ENCODE measurements at places on chromosomes 1 and 21. TPM values are rescaled to one million over a fixed set of nuclear protein-coding genes. Genes with fewer than 3 reads are reported as not detected.

GRCh38 chr1:48466594-48466993 lies 5.4 kb downstream of the SPATA6 start:
- H3K27ac ChIP-seq = no peak overlapping the region
- DNase-seq = no peak
- H3K36me3 ChIP-seq = no peaks in the 10 kb centered on the region
- H3K4me3 ChIP-seq = no peak overlapping the region

- H3K27ac ChIP-seq = no peak overlapping the region
- no peak overlapping the region for H3K4me3 ChIP-seq
- no peaks in the 10 kb centered on the region for H3K27me3 ChIP-seq
- no peak for DNase-seq
Observed at GRCh38 chr1:226349081-226349480, 40.1 kb upstream of the LIN9 start.

Gene LCE2A
- total RNA-seq = not detected

DNA sequence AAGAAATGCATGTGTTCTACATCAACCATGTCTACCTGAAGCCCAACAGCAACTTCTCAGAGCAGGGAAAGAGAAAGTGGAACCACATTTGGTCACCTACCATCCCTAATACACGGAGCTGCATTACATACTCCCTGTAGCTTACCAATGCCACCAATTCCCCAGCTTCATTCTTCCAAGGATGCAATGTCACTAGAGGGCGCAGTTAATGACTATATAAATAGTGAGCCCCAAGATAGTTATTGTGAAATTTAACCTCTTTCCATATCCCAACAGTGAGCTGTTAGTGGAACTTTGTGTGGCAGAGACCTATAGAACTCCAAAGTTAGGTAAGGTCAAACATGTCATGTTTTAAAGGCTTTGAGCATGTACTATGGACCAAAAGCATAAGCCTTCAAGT lies 618.3 kb downstream of the SMYD3 start:
- no peaks in the 10 kb centered on the region for H3K36me3 ChIP-seq
- H3K27me3 ChIP-seq = no peaks in the 10 kb centered on the region
- H3K4me3 ChIP-seq = no peak overlapping the region

GRCh38 chr1:115430441-115431158 lies 92.6 kb upstream of the NGF start:
- no peaks in the 10 kb centered on the region for H3K4me1 ChIP-seq
- H3K36me3 ChIP-seq = no peaks in the 10 kb centered on the region
- no peak overlapping the region for H3K27ac ChIP-seq

- H3K4me3 ChIP-seq = no peak overlapping the region
- H3K4me1 ChIP-seq = no peaks in the 10 kb centered on the region
- no peaks in the 10 kb centered on the region for H3K27me3 ChIP-seq
- H3K27ac ChIP-seq = no peak overlapping the region
- no peak for DNase-seq
Observed at GRCh38 chr1:5915587-5916571, 76.3 kb downstream of the NPHP4 start.

Gene GBP2
- 40.8 TPM for total RNA-seq

Gene MPZL1
- 85.2 TPM for total RNA-seq

Gene OR2L3
- not detected for total RNA-seq

DNA sequence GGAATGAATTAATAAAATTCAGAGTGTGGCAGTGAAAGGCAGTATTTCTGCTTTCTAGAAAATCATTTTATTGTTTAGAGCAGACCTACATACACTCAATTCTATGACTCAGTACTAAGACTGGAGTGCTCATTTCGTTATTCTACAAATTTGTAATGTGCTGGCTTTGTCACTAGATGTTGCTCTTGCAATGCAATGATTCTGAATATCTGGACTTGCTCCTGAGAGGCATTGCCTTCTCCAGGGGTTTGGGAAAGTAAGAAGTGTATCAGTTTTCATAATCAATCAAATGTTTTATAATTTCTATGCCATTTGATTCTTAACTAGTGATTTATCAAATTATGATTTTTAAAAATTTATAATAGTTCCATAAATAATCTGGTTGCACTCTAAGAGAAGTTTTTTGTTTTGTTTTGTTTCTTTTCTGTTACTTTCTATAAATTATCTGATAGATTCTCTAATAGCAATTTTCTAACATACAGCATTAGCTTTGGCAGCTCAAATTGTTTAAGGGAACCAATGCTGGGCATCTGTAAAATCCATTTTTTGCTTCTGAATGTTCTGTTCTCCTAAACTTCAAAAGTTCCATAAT lies 280.5 kb upstream of the SGIP1 start:
- H3K27me3 ChIP-seq = no peaks in the 10 kb centered on the region
- peaks cover 5% of the 10 kb centered on the region for H3K4me1 ChIP-seq
- no peak overlapping the region for H3K27ac ChIP-seq
- no peaks in the 10 kb centered on the region for H3K36me3 ChIP-seq

- peak overlapping the region; percentile 4 for H3K4me3 ChIP-seq
- DNase-seq = no peak
- H3K27me3 ChIP-seq = peaks cover 64% of the 10 kb centered on the region
- H3K27ac ChIP-seq = no peak overlapping the region
- H3K36me3 ChIP-seq = no peaks in the 10 kb centered on the region
- no peaks in the 10 kb centered on the region for H3K4me1 ChIP-seq
Observed at GRCh38 chr1:143699115-143699514, 272.7 kb downstream of the FAM72C start.

Gene ALPL
- 164 TPM for total RNA-seq

- H3K4me3 ChIP-seq = no peak overlapping the region
- no peaks in the 10 kb centered on the region for H3K27me3 ChIP-seq
- H3K4me1 ChIP-seq = no peaks in the 10 kb centered on the region
- H3K27ac ChIP-seq = no peak overlapping the region
- H3K36me3 ChIP-seq = no peaks in the 10 kb centered on the region
Observed at GRCh38 chr1:206776229-206776628, 3.9 kb upstream of the IL10 start.

Gene KCNH1
- total RNA-seq = not detected

DNA sequence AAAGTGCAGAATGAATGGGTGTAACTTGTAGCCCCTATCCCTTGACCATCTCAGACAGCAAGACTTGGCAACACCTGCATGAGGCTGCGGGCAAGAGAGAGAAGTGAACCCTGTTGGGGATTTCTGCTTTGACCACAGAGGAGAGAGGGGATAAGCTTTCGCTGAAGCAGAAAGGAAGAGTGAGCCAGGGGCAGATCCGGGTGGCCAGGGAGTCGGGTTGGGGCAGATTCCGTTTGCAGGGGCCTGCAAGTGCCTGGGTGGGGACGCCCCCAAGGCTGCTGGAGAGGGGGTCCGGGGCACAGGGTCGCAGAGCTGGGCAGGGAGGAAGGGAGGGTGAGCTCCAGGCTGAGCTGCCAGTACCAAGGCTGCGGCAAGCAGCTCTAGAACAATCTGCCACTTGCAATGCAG lies 25.3 kb upstream of the PIK3CD start:
- no peaks in the 10 kb centered on the region for H3K27me3 ChIP-seq
- H3K27ac ChIP-seq = no peak overlapping the region
- no peak overlapping the region for H3K4me3 ChIP-seq

Gene ARHGAP30
- 38.0 TPM for total RNA-seq

Gene WLS
- total RNA-seq = 89.8 TPM

- H3K27me3 ChIP-seq = no peaks in the 10 kb centered on the region
- H3K4me1 ChIP-seq = no peaks in the 10 kb centered on the region
- H3K4me3 ChIP-seq = no peak overlapping the region
- peaks cover 19% of the 10 kb centered on the region for H3K36me3 ChIP-seq
- no peak overlapping the region for H3K27ac ChIP-seq
- DNase-seq = no peak
Observed at GRCh38 chr1:20867847-20868246, 80.7 kb upstream of the HP1BP3 start.

- no peaks in the 10 kb centered on the region for H3K4me1 ChIP-seq
- DNase-seq = no peak
- no peak overlapping the region for H3K27ac ChIP-seq
- no peaks in the 10 kb centered on the region for H3K36me3 ChIP-seq
- no peak overlapping the region for H3K4me3 ChIP-seq
Observed at GRCh38 chr1:194040496-194040895, 854.1 kb upstream of the B3GALT2 start.

DNA sequence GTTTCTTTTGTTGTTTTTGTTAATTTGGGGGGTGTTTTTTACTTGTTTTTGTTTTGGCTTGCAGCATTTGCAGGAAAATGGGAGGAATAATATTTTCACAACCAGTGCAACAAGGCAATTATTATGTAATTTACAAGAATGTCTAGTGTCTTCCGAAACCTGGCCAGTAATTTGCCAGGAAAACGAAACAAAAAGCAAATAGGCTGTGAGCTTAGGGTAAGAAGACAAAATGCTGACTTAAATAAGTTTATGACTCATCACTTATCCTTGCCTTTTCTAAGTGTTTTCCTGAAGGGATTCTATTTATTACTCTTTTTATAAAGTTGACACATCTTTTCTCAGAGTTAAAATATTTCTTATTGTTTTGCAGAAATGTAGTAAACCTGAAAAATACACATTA lies 49.8 kb downstream of the KCNT2 start:
- no peaks in the 10 kb centered on the region for H3K36me3 ChIP-seq
- peak overlapping the region; percentile 29 for H3K4me3 ChIP-seq
- no peaks in the 10 kb centered on the region for H3K27me3 ChIP-seq
- no peak overlapping the region for H3K27ac ChIP-seq
- peaks cover 4% of the 10 kb centered on the region for H3K4me1 ChIP-seq

GRCh38 chr21:27366646-27367235 lies 399.9 kb upstream of the ADAMTS5 start:
- H3K4me1 ChIP-seq = peaks cover 4% of the 10 kb centered on the region
- no peak overlapping the region for H3K4me3 ChIP-seq
- no peak for DNase-seq
- H3K36me3 ChIP-seq = no peaks in the 10 kb centered on the region
- no peaks in the 10 kb centered on the region for H3K27me3 ChIP-seq

DNA sequence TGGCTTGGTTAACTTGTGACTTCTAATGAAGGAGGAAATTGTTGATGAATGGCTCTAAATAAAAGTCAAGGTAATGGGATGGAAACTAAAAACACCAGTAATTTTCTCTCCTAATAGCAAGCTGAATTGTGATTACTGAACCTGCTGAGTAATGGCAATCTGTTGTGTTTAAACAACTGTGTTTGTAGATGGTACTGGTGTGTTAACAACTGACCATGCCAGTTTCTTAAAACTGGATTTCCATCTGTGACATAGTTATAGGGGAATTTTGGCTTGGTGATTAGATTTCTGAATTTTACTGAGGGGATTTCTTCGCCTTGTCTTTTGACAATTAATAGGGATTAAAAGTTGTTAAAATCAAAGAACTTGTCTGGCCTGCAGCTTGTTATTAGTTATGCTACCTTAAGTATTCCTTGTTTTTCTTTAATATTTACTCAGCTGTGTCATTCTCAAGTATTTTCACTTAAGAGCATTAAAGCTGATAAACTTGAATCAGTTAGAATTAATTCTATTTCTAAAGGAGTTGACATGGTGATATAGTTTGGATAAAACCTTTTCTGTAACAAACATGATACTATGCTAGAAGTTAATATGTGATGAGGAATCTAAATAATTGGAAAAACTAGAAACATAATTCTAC lies 7.9 kb upstream of the ERO1B start:
- H3K27me3 ChIP-seq = peaks cover 4% of the 10 kb centered on the region
- H3K36me3 ChIP-seq = no peaks in the 10 kb centered on the region
- no peaks in the 10 kb centered on the region for H3K4me1 ChIP-seq
- DNase-seq = no peak
- no peak overlapping the region for H3K4me3 ChIP-seq

Gene BARHL2
- not detected for total RNA-seq

- H3K36me3 ChIP-seq = no peaks in the 10 kb centered on the region
- no peaks in the 10 kb centered on the region for H3K4me1 ChIP-seq
- no peak for DNase-seq
- no peak overlapping the region for H3K27ac ChIP-seq
- no peaks in the 10 kb centered on the region for H3K27me3 ChIP-seq
Observed at GRCh38 chr1:171334024-171334640, 20.1 kb downstream of the FMO4 start.

GRCh38 chr1:230753191-230753585 lies 6.0 kb downstream of the CAPN9 start:
- no peak overlapping the region for H3K4me3 ChIP-seq
- no peaks in the 10 kb centered on the region for H3K36me3 ChIP-seq
- no peaks in the 10 kb centered on the region for H3K27me3 ChIP-seq
- H3K27ac ChIP-seq = peak overlapping the region; percentile 24
- H3K4me1 ChIP-seq = peaks cover 13% of the 10 kb centered on the region

Gene FLG
- not detected for total RNA-seq

GRCh38 chr1:85940656-85941306 lies 215.8 kb downstream of the COL24A1 start:
- H3K36me3 ChIP-seq = no peaks in the 10 kb centered on the region
- no peaks in the 10 kb centered on the region for H3K27me3 ChIP-seq
- no peak overlapping the region for H3K4me3 ChIP-seq

- no peaks in the 10 kb centered on the region for H3K27me3 ChIP-seq
- no peaks in the 10 kb centered on the region for H3K36me3 ChIP-seq
- H3K4me3 ChIP-seq = no peak overlapping the region
- no peak for DNase-seq
- no peaks in the 10 kb centered on the region for H3K4me1 ChIP-seq
Observed at GRCh38 chr1:99216956-99217355, 47.3 kb upstream of the PLPPR4 start.

Gene MMP23B
- total RNA-seq = 40.3 TPM

GRCh38 chr1:233607252-233608119 lies 6.4 kb upstream of the KCNK1 start:
- DNase-seq = no peak
- H3K27me3 ChIP-seq = peaks cover 7% of the 10 kb centered on the region
- H3K4me3 ChIP-seq = no peak overlapping the region
- no peaks in the 10 kb centered on the region for H3K4me1 ChIP-seq

Gene HPCA
- not detected for total RNA-seq

DNA sequence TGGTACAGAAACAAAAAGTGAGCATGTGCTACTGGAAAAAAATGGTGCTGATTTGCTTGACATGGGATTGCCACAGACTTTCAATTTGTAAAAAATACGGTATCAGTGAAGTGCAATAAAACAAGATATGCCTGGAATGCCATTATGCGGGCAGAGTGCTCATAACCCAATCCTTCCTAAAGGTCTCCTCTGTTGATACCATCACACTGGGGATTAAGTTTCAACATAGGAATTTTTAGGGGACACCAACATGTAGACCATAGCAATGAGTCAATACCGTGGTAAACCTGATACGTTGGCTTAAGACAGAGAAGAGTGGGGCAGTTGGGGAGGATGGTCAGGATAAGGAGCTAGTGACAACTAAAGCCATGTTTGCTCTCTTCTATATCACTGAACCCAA lies 20.5 kb downstream of the MX1 start:
- DNase-seq = no peak
- H3K27me3 ChIP-seq = no peaks in the 10 kb centered on the region
- no peak overlapping the region for H3K4me3 ChIP-seq

DNA sequence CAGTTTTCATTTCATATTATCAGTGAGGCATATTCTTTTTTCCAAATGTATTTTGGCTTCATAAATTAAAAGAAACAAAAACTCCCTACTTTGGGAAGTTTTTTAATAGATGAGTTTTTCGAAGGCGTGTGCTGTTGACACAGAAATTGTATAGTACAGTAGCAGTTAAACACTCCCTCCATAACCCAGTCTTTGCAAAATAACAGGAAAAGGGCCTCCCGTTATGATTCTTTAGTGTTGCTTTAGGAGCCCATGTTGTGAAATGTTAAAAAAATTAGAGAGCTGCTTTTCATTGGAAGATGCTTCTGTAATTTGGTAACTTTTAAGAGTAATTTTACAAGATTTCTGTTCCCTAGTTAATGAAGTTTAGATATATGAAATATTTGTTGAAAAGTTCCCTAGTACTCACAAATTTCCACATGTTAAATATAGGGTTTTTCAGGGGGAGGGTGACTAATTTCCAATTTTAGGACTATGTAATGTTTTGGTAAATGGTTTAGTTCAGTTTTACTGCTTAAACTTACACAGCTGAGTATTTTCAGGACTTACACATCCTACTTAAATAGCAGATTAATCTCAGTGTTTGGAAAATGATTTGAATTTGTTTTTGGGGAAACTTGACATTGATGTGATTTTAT lies 2.0 kb downstream of the CAMSAP2 start:
- peaks cover 18% of the 10 kb centered on the region for H3K4me1 ChIP-seq
- H3K27ac ChIP-seq = no peak overlapping the region
- H3K4me3 ChIP-seq = peak overlapping the region; percentile 78
- H3K36me3 ChIP-seq = no peaks in the 10 kb centered on the region
